Fibroblast of skin of left biceps (primary cell): ENCODE measurements at places on chromosomes 4 and X.

GRCh38 chr4:98643755-98644154, 14.7 kb downstream of the TSPAN5 start:
- DNase-seq: no peak

- no peak for DNase-seq
These were observed 492.3 kb upstream of the FAM241A start for GRCh38 chr4:111652986-111653385.

DNA sequence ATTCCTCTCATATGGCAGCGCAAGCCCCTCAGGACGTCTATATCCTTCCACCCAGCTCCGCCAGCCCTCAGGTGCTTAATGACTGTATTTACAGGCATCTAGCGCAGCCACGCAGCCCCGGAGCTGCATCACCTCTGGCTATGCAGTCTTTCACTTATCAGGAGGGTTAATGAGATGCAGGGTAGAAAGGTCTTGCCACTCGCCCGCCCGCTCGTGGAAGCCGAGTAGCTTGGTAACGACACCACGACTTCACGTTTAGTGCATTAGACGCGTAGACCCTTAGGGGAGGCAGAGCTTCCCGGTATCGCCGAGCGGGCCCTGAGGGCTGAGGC, 1.5 kb upstream of the SLC16A2 start:
- DNase-seq: no peak

- DNase-seq: no peak
These were observed 103.5 kb downstream of the SYNPO2 start for GRCh38 chr4:118992149-118992548.

DNA sequence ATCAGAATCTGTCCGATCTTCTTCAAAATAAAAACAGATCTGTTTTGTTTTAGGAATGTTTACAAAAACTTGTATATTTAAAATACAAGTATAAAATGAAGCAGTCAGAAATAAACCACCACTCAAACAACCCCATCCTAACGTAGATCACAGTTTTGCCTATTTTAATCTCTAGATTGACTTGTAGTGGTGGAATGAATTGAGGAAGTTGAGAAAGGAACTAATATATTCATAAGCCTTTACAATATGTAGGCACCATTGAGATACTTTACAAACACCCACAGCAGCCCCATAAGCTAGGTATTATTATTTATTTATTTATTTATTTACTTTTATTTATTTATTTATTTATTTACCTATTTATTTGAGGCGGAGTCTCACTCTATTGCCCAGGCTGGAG, 52.3 kb upstream of the KLF3 start:
- DNase-seq: no peak

GRCh38 chr4:165301833-165302232, 25.6 kb upstream of the MSMO1 start:
- DNase-seq: no peak

DNA sequence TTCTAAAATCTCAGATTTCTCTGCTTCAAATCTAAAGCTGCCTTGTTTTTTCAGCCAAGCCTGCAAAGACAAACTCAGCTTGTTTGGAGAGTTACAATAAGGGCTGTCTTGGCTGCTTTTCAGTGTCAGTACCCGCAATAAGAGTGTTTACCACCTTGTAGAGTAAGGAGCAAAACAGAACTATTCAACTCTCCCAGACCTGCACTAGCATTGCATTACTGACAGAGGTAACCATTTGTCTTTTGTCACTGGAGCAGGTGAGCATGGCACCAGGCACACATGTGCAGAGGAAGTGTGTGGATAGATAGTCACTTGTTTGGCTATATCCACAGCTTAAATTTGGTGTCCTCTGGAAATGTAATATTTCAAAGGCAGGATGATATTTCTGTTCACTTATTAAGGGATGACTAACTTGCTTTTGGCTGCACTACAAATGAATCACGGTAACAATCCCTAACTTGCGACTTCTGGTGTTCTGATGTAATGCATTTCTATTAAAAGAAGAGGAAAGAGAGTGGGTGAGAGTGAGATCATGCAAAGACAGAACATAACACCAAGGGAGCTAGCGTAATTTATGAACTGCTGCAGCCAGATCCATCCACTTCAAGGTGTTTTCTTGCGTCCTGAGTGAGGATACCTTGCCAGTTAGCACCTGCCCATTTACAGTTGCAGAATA, 38.6 kb downstream of the PTCHD1 start:
- DNase-seq: peak; percentile 14

DNA sequence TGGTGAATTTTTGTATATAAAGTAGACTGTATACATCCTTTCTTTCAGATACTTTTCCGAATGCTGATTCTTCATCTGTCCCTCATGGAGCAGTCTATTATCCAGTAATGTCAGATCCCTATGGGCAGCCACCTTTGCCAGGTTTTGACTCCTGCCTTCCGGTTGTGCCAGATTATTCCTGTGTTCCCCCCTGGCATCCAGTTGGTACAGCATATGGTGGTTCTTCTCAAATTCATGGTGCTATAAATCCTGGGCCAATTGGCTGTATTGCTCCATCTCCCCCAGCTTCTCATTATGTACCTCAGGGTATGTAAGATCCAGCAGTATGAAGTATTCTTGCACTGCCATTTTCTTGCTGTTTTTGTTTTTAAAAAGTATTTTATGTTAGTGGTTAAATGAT, 78.7 kb downstream of the ALG13 start:
- no peak for DNase-seq

DNA sequence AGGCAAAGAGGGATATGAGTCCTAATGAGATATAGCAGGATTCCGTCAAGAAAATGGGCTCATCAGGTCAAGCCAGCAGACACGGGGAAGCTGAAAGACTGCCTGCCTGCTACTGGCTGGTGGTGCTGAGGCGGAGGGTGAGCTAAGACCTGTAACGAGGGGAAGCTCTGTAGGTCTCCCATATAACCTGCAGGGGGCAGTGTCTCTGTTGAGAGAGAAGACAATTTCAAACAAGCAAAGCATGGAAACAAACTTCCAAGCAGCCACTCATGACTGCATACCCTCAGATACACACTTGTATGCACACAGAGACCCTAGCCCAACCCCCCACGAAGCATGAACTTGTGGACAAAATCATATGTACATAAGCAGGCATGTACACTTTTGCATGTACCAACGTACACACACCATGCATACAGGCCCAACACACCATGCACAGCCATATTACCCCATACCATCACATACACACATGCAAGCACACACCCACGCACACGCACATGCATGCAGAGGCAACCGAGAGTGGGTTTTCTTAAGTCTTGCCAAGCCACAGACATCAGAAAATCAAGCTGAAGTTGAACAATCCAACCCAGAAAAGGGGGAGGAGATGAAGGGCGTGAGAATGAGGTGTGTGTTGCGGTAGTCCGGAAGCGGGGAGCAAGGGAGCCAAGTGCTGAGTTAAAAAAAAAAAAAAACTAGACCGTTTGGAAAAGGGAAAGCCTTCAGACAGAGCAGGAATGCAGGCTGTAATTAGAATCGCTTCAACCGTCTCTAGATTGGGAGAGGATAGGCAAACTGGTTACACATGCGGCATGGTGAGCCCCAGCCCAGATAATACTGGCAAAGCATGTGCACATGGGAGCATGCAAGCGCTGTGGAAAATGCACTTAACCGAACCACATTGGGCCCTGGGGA, 71.0 kb downstream of the PJA1 start:
- DNase-seq: no peak

DNA sequence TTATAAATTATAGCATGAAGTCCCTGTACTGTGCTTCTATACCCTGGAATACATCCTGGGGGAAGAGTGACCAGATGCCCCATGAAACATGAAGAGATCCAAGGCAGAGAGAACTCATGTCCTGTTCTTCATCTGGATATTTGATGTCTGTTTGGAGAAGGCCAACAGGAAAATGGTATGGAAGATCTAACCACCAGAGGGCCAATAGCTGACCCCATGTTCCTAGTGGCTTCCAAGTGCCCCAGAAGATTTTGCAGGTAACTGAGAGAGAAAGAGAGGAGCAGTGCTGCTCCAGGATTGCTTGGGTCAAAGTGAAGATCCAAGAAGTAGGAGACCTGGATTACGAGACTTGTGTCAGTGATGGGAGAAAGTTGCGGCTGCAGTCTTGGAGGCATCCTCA, 90.2 kb upstream of the TSPAN5 start:
- DNase-seq: no peak

DNA sequence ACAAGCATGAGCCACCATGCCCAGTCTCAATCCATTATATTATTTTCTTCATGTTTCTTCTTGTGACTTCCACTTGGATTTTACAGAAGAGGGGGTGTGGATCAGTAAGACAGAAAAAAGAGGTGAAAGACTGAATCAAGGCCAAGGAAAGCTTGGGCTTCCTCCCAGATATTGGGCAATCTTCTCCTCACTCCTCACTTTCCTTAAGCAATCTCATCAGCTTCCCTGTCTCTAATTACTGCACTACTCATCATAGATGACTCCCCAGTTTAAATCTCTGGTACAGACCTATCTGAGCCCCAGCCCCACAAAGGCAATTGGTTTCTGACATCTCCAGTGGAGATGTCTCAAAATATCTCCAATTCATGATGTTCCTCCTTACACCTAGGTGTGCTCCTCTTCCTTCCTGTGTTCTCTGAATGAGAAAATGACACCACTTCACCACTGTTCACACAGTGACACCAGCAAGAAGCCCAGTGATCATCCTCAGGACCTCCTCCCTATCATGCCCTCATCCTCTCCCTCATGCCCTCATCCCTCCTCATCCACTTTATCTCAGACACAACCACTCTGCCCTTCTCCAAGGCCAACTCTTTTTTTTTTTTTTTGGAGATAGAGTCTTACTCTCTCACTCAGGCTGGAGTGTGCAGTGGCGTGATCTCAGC, 44.8 kb upstream of the HERC6 start:
- peak; percentile 5 for DNase-seq
